ENCODE measurements at places on chromosomes 6 and 20.
A peak's percentile ranks its signal among the peaks of the same experiment; 100 is the strongest.

DNA sequence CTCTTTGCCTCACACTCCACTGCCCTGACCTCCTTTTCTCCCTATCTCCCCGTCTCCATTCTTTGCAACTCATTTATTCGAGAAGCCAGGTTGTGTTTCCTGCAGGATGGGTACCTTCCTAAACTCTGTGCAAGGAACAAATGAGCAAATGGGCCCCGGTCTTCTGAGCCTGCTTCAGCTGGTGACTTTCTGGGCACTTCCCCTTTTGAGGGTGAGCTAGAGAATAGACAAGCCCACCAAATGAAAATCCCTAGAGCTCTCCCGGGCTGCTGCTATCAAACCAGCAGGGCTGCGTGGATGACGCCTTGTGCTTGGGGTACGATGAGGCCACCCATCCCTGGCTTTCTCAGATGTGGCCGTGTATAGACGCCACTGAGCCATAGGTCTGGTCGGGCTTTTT, 91.0 kb upstream of the FOXA2 start:
- DNase-seq, result no peak

GRCh38 chr20:61274326-61274725, 22.3 kb downstream of the CDH4 start:
- DNase-seq, result no peak

DNA sequence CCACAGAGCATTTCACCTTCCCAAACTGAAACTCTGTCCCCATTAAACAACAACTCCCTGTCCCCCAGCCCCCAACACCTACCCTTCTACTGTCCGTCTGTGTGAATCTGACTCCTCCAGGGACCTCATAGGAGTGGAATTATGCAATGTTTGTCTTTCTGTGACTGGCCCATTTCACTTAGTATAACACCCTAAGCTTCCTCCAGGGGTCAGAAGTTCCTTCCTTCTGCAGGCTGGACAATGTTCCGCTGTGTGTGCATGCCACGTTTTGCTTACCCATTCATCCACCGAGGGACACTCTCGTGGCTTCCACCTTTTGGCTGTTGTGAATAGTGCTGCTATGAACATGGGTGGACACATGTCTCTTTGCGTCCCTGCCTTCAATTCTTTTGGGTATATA, 37.6 kb upstream of the MPC1 start:
- no peak for DNase-seq

GRCh38 chr6:165725201-165725600, 62.2 kb upstream of the PDE10A start:
- no peak for DNase-seq

DNA sequence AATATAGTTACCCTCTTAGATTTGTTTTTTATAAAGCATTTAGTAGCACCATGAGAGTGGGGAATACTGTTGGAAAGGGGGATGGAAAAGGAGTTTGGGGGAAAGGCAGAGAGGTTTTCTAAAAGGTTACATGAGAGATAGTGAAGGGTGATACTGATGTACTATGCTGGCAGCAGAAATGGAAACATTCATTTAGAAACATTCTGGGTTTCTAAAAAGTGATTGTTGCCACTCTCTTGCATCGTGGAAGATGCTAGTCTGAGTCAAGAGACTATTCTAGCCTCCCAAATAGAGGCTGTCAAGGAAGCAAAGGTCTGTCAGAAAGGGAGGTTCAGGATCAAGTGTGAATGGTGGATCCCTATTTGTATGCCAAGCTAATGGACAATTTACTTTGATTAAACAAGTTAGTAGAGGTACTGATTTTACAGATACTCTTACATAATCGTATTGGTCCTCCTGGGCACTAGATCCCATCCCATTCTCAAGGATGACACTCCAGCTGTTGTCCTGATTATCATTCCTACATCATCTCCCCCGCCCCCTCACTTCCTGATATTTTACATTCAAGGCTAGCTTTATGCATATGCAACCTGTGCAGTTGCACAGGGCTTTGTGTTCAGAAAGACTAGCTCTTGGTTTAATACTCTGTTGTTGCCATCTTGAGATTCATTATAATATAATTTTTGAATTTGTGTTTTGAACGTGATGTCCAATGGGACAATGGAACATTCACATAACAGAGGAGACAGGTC, 15.4 kb upstream of the ABT1 start:
- DNase-seq, result no peak

- no peak for DNase-seq
Measured at GRCh38 chr20:45489083-45489531, 19.6 kb downstream of the WFDC2 start.

DNA sequence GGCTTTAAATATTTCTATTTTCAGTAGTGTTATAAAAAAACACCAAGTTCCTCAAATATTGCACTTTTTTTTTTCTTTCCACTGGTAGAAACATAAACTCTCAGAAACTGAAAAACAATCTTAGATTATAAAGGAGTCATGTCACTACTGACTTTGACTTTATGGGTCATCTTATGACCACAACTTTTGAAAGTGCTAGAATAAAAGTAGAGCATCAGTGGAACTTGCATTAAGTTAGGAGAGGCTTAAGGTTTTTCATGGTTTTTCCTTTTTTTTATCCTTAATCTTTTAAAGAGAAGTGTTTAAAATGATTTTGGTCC, 56.6 kb upstream of the SUPT3H start:
- no peak for DNase-seq

- peak; percentile 50 for DNase-seq
Measured at GRCh38 chr20:32574296-32575226, 10.6 kb downstream of the NOL4L start.

GRCh38 chr6:42530751-42531150, 33.1 kb upstream of the UBR2 start:
- no peak for DNase-seq

DNA sequence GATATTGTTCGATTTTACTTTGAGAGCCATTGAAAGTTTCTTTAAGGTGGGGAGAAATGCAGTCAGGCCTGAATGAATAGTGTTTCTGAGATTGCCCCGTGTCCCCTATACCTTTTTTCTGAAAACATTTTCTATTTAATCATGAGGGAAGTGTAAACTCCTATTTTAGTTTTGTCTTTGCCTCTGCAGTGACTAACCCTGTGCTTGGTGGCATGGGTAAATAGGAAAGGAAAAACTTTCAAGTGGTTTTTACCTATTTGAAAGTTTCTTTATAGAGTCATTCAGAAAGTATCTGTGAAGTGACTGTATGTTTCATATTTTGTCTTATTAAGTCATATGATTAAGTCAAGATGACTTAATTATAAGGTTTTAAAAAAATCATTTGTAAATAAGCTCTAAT, 14.5 kb downstream of the SNRNP48 start:
- DNase-seq, result no peak

DNA sequence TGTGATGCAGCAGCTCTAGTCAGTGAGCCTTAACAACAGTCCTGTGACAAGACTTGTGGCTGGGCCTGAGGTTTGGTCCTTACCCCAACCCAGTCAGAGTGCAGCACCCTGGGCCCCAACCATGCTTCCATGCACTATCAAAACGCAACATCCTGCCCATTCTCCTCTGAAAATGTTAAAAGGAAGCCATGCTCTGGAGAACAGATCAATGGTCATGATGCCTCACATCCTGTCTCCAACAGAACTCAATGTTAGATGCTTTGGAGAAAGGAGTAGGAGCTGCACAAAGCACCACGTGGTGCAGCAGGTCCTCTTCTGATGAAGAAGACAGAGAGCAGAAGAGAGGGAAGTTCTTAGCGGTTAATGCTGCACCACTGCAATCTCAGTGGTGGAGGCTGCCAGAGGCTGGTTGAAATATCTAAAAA, 41.9 kb downstream of the TRAM2 start:
- DNase-seq, result peak; percentile 65

DNA sequence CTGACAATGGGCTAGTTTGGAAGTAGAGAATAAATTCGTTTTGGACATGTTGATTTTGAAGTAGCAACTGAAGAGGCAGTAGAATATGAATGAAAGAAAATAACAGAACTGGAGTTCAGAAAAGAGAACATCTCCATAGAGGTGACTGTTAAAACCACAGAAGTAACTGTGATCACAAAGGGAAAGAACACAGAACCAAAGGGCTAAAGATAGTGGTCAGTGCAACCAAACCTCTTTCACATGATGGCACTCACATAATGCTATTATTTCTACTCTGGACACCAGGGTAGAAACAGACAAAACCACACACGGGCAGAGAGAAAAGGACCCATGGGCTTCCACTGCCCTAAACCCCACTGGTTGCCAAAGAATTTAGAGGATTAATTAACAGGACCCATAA, 58.5 kb downstream of the CDK19 start:
- DNase-seq, result no peak

DNA sequence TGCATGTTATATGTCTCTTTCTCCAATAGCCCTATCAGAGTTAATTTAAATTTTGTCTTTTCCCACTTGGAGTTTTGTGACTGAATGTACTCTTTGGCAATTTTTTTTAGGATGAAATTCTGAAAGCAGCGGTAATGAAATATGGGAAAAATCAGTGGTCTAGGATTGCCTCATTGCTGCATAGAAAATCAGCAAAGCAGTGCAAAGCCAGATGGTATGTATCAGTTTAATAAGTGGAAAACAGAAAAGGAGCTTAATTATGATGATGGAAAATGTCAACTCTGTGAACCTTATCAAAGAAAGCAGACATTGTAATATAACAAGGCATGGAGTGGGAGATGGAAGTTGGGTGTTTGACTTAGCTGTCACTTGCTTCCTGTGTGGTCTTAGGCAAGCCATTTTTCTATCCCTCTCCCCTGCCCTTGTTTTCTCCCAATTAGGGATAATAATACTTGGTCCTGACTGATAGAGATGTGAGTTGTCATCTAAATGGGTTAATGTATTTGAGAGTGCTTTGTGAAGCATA, 2.7 kb downstream of the CDC5L start:
- DNase-seq, result no peak

- no peak for DNase-seq
Measured at GRCh38 chr6:168778201-168778600, 337.2 kb downstream of the SMOC2 start.

GRCh38 chr6:14273191-14273590, 155.6 kb downstream of the CD83 start:
- DNase-seq, result no peak

GRCh38 chr20:37185686-37186085, 6.3 kb upstream of the MROH8 start:
- DNase-seq, result no peak
